ENCODE measurements at places on chromosomes 2 and 18.

DNA sequence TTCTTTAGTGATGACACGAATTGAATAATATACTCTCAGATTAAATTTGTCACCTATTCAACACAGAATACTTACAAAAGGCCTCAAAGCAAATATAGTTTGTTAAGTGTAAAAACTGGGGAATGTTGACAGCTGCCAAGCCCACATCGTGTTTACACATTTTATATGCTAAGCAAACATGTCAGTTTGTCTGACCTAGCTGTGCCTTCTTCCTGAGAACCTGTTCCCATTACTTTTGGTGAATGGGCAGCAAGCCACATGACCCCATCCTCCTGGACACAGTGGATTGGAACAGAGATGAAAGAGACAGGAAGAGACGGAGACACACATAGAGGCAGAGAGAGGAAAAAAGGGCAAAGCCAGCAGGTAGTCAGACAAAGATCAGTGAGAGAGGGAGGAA lies 22.9 kb upstream of the CUL3 start:
- no peak for DNase-seq

- no peak for DNase-seq
Observed at GRCh38 chr2:203418271-203418670, 90.1 kb downstream of the ABI2 start.

DNA sequence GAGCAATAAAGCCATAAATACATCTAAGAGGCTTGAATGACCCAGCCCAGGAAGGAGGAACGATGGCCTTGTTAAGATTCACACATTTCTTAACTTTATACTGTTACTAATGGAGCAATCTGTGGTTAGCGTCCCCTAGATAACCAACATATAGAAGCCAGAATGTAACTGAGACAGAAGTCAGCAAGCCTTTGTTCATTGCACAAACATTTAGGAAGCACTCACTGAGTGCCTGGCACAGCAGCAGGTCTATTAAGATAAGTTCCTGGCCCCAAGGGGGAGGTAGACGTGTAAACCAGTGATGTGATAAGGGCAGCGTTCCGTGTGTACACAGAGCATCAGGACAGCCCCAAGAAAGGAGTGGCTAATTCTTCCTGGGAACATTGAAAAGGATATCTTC lies 63.6 kb upstream of the ATL2 start:
- DNase-seq, result no peak

DNA sequence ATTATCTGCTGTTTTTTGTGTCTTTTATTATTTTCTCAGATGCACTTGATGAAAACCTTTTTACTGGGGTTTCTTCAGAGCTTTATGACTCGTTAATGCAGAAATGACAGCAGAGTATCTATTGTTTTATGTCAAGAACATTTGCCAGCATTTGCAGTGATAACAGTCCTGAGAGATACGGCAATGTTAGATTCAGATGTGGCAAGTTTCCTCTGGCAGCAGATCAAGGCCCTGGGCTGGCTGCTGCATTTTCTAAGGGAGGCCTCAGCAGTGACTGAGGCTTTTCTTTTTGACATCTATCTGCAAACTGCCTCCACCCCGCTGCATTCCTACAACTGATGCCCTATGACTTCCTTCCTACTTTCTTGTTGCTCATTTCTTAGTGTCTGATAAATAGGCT lies 40.2 kb downstream of the EFEMP1 start:
- DNase-seq, result no peak

GRCh38 chr2:109256111-109256510 lies 127.1 kb downstream of the SH3RF3 start:
- DNase-seq, result no peak
